CD4-positive, alpha-beta T cell treated with Interleukin-17A for 4 hours (primary cell): ENCODE measurements at places on chromosomes 16 and 17.

DNA sequence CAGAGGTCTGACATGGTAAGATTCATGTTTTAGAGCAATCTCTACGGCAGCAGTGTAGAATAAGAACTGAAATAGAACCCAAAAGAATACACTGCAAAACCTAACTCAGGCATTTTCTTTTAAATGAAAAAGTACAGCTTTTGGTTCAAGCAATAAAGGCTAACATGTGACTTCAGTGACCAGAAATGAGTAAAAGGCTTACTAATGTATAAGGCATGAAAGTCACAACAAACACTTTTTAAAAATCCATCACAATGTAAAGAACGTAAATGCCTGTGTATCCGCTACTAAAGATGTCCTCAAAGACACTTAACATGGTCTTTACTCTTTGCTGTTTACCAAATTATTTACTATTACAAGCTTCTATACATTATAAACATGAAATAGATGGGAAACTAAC lies 16.6 kb downstream of the KIAA0753 start:
- no peak for DNase-seq

DNA sequence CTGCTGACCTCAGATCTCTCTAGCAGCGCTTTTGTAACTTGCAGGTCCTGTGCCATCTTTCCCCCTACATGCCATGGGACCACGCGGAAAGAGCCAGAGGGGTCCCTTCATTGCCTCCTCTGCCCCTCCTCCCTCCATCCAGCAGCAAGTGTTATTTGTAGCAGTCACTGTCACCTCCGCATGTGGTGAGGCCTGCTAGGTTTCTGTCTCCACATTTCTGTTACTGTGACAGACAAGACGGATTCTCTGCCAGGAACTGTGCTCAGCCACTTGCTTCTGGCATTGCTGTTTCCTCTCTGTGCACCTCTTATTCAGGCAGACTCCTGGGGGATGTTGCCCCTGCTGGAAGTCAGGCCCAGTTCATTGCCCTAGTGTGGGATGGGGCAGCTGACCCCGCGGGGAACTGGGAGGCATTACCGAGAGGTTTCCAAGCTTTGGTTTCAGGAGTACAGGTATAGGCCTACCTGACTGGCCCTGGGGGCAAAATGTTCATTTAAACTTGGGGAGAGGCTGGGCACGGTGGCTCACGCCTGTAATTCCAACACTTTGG lies 61.2 kb downstream of the RAB11FIP4 start:
- no peak for DNase-seq

DNA sequence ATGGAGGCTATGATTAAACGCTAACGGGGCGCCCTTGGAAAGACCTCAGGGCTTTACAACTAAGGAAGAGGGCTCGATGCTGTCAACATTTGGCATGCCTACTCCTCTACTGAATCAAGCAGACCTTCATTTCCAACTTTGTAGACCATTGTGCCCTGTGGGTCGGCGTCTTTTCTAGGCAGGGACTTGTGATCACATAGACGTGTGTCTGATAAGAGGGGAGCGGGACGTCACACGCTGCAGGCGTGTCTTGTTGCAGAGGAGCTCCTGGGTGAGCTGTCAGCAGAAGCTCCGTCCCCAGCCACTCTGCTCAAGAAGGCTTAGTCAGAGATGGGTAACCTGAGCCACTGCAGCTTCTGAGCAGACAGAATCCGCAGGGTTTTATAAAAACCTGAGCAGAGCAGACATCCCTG lies 2.8 kb downstream of the MAPK8IP3 start:
- DNase-seq = no peak

DNA sequence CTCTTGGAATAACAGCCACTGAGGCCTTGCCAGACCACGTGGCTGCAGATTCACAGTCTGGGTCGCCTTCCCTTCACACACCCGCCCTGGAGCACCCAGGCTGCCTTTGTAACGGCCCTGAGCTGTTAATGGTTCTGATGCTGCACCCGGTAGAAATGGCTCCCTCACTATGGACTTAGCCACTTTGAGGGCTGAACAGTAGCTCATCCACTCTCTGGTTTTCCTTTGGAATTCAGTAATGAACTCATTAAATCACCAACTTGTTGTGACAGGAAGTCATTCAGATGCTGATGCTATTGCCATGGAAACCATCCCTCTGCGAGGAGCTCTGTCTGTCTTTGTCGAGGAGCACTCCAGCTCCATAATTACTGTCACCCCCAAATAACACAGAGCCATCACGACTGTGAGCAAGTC lies 59.2 kb downstream of the CDK5R1 start:
- DNase-seq = no peak

DNA sequence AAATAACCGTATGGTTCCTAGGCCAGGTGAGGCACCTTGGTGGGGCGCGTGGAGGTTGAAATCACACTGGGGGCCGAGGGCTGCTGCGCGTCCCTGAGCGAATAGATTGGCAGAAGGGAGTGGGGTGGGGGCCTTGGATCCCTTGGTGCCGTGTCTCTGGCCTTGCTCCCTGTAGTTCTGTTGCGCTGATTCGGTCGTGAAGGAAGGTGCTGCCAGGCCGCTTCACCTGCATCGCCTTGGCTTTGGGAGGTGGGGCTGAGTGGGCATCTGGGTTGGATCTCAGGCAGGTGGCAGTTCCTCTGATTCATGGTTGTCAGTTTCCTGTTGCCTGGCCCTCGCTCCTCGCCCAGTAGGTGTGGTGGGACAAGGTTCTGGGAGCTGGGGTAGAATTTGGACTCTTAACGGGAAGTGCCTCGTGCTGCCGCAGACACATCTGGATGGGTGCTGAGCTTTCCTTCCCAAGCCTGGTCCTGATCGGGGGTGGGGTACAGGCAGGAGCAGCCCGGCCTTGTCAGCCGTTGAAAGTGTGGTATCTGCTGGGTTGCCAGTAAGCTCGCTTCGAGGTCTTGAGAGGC lies 30.1 kb downstream of the PGS1 start:
- no peak for DNase-seq

GRCh38 chr16:50351116-50351515 lies 17.7 kb downstream of the BRD7 start:
- no peak for DNase-seq

- DNase-seq = peak; percentile 44
These were observed 5.1 kb downstream of the KRT222 start for GRCh38 chr17:40659911-40660310.

DNA sequence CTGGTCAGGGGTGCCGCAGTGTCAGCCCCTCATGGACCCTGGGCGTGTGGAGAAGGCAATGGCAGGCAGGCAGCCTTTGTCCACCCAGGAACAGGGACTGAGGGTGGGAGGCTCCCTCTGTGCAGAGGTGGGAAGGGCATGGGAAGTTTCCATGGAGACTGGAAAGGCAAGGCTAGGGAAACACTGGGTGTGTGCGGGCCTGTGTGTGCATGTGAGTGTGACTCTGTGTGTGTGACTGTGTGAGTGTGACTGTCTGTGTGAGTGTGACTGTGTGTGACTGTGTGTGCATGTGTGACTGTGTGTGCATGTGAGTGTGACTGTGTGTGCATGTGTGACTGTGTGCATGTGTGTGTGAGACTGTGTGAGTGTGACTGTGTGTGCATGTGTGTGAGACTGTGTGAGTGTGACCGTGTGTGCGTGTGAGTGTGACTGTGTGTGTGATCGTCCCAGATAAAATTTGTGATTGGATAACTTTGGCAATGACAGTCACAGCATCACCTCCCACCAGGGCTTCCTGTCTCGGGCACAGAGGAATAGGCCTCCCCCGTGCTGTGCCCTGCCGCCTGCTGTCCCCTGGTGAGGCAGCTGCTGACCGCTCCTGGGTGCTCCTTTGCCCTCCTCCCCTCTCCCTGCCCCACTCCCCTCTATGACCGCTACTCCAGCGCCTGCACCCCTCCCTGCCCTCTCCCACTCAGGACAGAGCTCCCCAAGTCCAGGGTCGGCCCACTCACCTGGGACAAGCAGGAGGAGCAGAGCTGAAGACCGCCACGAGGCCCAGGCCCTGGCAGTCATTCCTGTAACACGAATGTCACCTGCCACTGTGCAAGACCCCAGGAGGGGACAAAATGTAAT lies 698 bp downstream of the CD300C start:
- no peak for DNase-seq

- no peak for DNase-seq
These were observed 14.9 kb upstream of the ADGRG1 start for GRCh38 chr16:57613514-57613913.

DNA sequence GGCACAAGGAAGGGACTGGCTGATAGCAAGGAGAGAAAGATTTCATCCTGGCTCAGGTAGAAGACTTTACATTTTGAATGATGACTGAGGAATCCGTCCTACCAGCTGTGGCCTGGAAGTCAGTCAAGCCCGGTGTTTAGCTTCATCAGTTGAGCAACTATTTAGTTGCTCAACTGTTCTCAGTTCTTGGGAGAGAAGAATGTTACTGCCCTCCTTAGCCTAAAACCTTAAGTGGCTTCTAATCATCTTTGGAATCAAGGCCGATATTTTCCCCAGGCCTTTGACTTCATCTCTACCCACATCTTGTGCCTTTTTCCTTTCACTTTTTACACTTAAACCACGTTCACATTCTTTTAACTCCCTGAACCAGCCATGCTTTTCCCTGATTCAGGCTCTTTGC lies 17.3 kb upstream of the RBL2 start:
- DNase-seq = no peak

GRCh38 chr16:81620796-81621195 lies 158.3 kb upstream of the PLCG2 start:
- no peak for DNase-seq

DNA sequence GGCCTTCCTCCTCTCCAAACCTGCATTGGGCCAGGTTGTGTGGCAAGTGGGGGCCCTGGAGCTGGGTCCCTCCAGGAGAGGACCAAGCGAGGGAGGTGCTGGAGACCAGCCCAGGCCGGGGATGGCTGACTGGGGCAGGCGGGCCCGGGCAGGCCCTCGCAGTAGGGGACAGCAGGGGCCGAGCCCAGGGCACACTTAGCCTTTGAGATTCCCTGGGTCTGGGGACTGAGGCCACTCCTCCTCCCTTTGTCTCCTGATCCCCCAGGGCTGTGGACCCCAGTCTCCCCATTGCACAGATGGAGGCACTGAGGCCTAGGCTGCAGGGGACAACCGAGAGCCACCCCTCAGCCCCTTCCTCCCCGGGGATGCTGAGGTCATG lies 5.2 kb downstream of the FOXJ1 start:
- DNase-seq = no peak

- no peak for DNase-seq
These were observed 7.0 kb upstream of the TMEM235 start for GRCh38 chr17:78224231-78225087.

DNA sequence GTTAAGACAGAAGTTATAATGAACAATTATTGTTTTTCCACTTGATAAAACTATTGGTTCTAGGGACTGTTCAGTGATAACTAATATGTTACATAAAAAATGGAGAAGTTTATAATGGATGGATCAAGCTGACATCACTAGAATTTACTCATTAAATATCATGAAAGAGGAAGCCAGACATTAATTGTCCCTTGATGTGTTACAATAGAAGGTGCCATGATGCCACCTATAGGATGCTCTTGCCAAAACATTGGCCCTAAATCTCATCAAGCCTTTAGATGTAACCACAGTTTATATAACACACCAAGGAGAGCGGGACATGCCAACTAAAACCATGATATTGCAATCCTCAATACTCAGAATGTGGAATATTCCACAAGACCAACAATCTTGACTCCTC lies 147.9 kb upstream of the MON1B start:
- no peak for DNase-seq

DNA sequence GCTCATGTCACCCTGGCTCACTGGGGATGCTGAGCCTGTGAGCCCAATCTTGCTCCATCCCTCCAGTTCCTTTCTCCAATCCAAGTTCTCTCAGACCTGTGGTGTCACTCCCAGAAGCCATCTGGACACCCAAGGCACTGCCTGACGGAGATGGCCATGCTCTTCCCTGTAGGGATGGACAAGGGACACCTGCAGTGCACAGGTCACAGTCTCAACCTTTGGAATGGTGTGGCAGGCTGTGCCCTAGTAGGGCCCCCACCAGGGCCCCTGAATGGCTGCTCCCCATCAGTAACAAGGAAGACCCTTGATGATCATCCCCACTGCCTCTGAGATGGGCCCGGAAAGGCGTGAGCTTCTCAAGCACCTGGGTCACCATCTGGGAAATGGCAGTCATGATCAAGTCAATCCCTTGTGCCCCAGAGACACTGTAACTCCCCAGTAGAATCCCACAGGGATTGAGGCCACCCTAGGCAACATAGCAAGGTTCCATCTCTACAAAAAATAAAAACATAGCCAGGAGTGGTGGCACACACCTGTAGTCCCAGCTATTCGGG lies 822.5 kb downstream of the KCNJ18 start:
- no peak for DNase-seq

DNA sequence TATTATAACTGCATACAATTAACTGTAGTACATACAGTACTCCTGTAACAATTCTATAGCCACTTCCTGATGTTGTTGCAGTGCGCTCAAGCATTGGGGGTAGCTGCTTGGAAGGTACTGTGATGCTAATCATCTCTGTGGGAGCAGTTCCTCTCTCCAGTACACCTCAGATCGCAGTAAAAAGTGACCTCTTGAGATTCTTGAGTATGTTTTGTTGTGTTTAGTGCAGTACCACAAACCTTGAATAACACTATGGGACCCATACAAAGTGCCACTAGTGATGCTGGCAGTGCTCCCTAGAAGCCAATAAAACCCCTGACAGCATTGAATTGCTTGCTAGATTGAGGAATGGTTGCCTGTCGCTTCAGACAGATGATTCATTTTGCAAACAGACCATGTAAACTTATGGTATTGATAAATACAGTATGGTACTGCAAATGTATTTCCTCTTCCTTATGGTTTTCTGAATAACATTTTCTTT lies 193.0 kb downstream of the SPECC1 start:
- no peak for DNase-seq

DNA sequence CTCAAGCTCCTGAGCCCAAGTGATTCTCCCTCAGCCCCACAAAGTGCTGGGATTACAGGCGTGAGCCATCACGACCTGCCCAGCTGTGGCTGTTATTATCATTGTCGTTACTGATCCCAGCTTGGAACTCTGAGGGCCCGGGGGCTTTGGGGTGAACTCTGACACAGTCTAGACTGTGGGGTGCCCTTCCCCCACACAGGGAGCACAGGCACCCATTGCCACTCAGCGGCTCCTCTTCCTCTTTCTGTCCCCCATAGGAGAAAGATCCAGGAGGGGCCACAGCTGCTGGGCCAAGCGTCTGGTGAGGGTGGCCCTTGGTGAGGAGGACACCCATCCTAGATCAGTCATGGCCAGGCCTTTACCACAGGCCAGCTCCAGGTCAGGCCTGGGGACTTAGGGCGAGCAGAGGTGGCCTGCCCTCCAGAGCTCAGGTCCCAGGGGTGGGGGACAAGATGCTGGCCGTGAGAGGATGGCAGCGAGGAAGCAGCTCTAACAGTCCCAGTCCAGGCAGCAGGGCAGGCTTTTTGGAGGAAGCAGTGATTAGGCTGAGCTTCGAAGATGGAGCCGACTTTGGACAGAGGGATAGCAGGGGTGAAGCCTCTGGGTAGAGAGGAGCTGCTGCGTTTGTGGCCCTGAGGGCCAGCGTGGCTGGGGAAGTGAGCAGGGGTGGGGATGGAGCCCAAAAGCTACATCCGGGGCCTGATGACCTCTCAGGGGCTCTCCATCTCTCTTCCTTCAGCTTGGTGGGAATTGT lies 24.7 kb downstream of the TMEM235 start:
- no peak for DNase-seq
